CD4-positive, alpha-beta T cell treated with Interleukin-21 for 1 hour (primary cell): ENCODE measurements at places on chromosomes 2 and 18.

DNA sequence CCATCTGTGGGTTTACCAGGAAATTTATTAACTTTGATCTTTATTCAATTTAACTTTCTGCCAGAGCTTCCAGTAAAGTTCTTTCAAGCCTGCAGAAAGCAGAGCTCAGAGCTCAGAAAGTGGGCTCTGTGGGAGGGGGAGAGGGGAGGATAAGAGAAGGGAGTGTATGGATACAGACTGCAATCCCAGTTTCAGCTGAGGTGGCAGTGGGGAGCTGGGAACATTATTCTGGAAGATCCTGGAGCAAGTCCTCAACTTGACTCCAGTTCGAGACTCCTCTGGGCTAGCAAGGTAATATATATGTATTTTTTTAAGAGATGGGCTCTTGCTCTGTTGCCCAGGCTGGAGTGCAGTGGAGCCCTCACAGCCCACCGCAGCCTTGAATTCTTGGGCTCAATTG lies 108.9 kb upstream of the NABP1 start:
- DNase-seq: no peak

DNA sequence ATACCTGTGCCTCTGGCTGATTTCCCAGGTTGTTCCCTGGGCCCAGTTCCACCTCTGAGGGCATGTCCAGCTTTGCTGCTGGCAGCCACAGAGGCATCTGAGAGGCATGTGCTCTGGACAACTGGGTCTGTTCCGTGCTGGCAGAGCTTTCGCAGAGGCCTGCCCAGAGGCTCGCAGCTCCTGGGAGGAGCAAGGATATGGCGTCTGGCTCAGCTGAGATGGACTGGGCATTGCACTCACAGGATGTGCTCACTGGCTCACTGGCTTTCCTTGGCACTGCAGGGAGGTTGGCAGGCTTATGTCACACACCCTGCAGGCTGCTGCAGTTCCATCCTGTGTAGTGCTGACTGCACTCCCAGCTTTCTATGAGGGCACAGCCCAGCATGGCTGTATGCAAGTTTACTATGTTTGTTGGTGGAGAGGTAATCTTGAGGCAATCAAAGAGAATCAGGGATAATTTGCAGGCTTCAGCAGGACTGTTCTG lies 172.3 kb downstream of the PRKCE start:
- DNase-seq: no peak

DNA sequence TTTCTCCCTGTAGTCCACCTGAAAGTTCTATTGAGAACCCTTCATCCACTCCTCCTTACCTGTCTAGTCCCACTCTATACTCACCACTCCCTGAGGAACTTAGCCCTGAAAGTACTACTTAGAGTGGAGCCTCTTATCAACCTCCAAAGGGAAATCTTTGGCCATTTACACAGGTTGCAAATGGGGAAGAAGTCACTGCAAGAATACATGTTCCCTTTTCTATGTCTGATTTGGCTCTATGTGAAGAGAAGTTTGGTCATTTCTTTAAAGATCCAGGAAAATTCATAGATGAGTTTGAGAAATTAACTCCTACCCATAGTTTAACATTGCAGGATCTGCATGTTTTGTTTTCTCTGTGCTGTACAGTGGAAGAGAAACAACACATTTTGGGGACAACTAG lies 22.9 kb upstream of the MGAT4A start:
- no peak for DNase-seq

- no peak for DNase-seq
Observed at GRCh38 chr18:3863593-3863992, 413.6 kb downstream of the TGIF1 start.

GRCh38 chr2:110832740-110833139 lies 100.4 kb downstream of the ACOXL start:
- no peak for DNase-seq

DNA sequence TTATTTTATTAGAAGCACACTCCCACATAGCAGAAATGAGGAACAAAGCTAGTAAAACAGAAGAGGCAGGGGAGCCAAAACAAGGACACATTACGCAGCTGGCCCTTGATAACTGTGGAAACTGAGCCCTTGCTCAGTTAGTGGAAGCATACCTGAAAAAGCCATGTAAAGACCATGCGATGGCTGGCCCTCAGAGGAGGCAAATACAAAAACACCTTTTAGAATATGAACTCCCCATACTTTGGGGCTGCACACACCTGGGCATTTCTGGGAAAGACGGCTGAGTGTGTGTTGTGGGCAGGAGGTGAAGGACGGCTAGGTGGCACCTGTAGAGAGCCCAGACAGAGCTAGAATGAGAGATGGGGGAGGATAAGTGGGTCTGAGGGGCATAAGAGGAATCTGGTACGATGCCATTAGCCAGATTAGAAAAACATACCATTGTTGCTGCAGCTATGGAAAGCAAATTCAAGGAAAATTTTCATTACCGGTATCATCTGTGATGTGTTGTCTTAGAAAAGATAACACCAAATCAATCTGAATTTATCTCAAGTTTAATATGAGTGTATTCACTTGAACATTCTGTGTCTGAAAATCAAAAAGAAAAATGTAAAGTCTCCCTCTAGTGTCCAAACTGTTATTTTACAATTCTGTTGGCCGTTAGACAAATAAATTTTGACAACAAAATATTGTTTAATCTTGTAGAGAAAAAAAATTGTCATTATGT lies 45.2 kb upstream of the SULT1C3 start:
- DNase-seq: no peak

DNA sequence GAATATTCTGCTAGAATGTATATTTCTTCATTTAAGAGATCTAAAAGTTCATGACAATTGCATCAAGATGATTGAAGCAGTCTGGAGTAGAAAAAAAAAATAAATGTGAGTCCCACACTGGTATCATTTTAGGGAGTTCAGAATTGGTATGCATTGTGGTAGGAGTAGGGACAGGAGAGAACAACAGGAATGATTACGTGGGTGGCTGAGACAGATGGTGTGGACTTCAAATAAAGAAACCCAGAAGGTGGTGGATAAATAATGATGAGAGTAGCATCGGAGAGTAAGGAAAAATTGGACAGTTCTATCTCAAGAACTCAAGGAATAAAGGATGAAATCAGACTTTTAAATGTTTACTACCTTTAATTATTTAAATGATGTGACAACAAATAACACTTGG lies 289.6 kb downstream of the GALNT13 start:
- no peak for DNase-seq

- DNase-seq: no peak
Observed at GRCh38 chr2:64338910-64339500, 115.0 kb upstream of the LGALSL start.

- DNase-seq: no peak
Observed at GRCh38 chr18:62754026-62754425, 38.7 kb downstream of the PHLPP1 start.

- peak; percentile 2 for DNase-seq
Observed at GRCh38 chr18:42113529-42114191, 158.6 kb downstream of the PIK3C3 start.

DNA sequence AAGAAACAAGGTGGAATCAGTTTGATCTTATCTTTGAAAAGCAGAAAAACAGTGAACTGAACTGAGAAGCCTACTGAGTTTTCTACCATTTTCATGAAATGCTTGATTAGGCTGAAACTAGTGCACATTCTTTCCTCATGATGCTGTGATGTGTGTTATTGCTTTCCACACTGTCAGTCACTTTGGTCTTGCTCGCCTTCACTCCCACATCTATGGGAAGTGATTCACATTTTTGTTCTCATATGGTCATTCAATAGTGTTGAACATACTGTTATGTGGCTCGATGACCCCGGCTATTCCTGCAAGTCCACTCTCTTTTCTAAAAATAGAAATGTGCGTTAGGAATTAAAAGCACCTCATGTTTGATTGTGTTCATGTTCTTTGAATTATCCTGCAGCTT lies 129.7 kb downstream of the TGIF1 start:
- no peak for DNase-seq

DNA sequence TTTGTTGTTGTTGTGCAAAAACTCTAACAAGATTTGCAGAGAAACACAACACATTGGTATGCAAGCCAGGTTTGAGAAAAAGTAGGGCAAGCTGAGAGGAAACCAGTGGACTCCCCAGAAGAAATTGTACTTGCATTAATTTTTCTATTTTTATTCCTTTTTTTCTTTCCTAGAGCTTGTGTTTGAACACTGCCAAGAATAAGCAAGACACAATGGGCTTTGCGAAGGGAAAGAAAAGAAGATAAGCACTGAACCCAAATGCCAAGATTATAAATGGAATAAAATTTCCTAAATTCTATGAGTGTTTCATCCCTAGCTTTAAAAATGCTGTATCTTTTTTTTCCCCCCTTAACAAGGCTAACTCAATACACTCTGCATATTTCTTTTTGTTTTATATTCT lies 17.0 kb upstream of the CYTIP start:
- no peak for DNase-seq

DNA sequence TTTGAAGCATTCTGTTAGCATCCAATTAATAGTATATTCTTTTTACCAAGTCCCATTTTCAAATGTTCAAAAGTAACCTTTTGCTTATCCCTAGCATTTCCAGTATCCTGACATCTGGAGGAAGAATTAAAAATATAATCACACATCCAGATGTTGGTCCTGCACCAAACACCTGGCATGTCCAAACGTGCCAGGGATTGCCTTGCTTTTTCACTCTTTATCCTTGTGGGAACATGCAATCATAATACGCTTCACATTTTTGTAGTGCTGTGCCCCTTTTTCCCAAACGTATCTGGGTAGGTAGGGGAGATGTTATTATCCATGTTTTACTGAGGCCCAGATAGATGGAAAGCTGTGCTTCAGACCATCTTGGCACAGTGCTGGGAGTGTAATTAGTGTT lies 133.0 kb downstream of the TPGS2 start:
- no peak for DNase-seq

GRCh38 chr18:60951091-60951490 lies 382.1 kb upstream of the CDH20 start:
- DNase-seq: no peak

DNA sequence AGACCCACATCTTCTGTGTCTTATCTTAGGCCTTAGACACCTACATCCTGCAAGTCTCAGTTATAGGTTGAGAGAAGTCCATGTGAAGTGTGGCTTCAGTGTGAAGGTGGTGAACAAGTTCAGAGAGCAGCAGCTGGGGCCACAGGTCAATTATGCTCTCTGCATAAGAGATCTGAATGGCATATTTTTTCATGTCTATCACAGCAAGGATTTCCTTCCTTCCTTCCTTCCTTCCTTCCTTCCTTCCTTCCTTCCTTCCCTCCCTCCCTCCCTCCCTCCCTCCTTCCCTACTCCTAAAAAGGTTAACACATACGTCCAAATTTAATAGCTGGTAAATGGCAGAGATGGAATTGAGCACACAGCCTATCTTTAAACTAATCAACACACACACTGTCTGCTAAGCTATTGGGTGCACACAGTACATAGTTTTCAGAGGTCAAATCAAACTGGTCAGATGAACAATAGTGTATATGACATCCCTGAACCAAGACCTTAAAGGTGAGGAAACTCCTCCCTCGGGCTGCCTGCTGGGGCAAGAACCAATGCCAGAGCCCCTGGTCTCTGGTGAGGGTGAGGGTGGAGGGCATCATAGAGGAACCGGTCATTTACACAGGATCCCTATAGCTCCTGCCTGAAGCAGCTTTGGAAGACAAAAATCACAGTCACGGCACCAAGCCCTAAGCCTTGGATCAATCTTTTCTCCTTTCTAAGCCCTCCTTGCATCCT lies 240.9 kb downstream of the ICOS start:
- DNase-seq: no peak

DNA sequence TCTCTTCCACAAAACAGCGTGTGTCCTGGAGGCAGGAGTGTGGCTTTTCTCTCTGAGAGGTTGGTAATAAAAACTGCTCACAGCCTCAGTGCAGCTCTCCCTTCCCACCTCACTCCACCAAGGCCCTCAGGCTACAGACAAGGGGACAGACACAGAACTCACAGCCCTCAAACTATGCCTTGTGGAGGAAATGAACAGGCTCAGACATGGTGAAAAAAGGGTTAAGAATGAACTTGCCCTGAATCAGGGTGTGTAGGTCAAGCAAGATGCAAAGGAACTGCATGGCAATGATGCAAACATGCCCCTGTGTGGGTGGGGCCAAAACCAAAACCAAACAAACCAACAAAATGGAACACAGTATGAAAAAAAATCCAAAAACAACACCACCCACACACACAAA lies 125.8 kb downstream of the GALNT14 start:
- DNase-seq: no peak

- no peak for DNase-seq
Observed at GRCh38 chr2:142716463-142717242, 160.8 kb upstream of the KYNU start.

DNA sequence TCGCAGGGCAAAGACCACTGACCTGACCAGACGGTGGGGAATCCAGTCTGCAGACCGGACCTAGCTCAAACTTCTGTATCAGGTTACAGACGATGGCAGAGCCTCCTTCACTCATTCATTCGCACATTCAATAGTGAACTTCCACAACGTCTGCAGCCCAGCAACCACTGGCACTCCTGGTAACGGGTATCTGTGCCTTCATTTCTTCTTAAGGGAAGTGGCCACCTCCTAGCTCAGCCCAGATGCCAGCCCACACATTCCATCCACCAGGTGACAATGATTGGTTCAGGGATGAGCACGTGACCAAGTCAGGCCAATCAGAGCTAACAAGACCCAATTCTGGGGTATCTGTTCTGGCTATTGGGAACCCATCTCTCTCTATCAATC lies 15.9 kb upstream of the ARMC9 start:
- no peak for DNase-seq

DNA sequence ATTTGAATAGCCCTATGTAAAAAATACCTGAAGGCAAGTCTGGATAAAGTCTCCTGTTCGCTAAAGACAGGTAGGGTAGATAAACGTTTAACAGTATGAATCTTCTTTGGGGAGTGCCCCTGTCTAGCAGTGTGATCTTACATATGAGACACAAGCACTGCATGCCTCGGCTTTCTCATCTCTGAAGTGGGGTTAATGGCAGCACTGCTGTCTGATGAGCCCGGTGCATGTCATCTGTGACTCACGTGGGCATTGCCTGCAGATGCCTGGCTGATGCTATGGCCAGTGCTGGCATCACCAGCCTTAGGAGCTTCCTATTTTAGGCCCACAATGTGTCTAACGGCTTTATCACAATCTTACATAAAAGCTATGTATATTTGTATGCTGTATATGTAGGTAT lies 50.1 kb downstream of the GALR1 start:
- DNase-seq: no peak

DNA sequence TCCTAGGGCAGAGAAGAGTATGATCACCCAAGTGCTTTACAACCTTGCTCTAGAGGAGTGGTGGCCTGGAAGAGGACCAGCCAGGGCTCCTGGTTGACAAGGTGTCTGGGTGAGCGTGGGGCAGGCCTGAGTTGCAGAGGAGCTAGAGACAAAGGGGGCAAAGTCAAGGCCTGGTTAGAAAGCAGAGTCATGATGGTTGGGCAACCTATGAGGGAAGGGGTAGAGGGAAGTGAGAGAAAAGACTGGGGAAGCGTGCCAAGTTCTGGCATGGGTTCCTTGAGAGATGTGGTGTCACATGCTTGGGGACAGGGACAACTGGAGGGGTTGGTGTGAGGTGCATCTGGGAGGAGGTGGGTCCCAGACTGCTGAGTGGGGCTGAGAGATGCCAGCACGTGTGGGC lies 13.5 kb downstream of the ZFP36L2 start:
- DNase-seq: peak; percentile 23

- DNase-seq: no peak
Observed at GRCh38 chr2:98085649-98086048, 1.3 kb upstream of the VWA3B start.

GRCh38 chr2:9844036-9844483 lies 786 bp downstream of the TAF1B start:
- DNase-seq: no peak

- DNase-seq: no peak
Observed at GRCh38 chr18:42937436-42937835, 178.0 kb downstream of the RIT2 start.
